ENCODE measurements at places on chromosomes 6 and 20.

DNA sequence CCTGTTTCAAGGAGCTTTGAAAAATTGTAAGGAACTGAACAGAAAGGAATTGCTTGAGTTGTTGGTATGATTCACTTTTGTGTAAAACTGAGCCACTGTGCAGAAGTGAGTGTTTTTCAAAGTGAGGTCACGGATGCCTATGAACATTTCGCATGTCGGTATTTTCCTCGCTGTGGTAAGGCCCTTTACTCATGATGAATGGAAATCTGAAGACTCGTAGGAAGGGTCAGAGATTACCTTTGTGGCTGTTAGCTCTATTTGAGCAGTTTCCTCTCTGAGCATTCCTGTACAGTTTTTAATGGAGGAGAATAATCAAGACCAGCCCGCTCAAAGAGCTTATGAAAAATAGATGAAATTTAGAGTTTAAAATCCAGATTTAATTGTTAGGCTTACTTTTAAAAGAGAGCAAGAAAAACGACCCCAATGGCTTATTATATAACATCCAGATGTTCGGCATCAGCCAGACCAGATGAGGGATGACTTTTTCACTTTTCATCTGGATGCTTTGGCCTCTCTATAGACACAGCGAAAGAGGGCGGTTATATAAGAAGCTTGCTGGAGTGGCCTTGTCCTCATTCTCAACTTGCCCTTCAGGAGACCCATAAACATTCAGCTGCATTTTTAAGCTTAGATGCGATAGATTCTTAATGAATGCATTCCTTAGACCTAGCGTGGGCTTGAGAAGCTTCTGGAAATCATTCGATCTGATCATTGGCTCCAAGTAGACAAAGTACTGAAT lies 99.5 kb downstream of the CD83 start:
- DNase-seq, result no peak

DNA sequence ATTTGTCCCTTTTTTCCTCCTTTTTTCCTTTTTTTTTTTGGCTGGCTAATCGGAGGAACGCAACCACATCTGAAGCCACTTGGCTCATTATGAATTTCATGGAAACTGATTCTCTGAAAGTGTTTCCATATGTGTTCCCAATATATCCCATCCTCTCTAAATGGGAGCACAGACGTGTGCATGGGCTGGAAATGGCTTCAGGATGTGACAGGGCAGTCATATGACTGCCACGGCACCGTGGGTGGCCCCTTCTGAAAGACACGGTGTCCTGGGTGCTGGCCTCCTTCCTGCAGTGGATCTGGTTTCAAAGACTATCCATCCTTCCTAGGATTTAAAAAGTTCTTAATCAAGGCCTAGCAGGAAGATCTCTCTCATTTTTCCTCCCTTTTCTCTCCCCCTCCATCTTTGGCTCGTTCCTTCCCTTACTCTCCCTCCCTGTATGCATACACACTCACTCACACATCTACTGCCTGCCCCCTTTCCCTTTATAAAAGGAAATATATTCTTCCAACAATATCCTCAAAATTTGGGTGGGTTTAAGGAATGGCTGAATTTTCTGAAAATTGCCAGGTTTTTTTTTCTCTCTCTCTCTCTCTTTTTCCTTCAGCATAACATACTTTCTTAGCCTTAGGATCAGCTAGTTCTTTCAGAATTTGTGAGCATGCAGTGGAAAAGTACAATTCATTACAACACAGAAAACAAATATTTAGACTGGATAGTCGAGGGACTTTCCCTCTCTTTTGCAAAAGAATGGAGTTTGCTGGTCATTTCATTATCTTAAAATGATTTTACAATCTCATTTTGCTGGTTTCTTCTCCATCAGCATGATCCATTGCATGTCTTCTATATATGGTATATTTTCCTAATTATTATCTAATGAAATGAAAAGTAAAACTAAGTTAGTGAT lies 161.2 kb upstream of the SUPT3H start:
- no peak for DNase-seq

GRCh38 chr20:40728470-40728869 lies 39.4 kb upstream of the MAFB start:
- DNase-seq, result no peak

GRCh38 chr20:4805663-4806449 lies 84.1 kb downstream of the PRND start:
- no peak for DNase-seq

- no peak for DNase-seq
These were observed 6.6 kb upstream of the CPXM1 start for GRCh38 chr20:2807019-2807418.

- no peak for DNase-seq
These were observed 104.4 kb downstream of the SMOC2 start for GRCh38 chr6:168545428-168545827.

- DNase-seq, result no peak
These were observed 100.8 kb upstream of the SLC35B3 start for GRCh38 chr6:8536122-8536521.

GRCh38 chr6:147203311-147204059 lies 732 bp upstream of the STXBP5 start:
- DNase-seq, result no peak

DNA sequence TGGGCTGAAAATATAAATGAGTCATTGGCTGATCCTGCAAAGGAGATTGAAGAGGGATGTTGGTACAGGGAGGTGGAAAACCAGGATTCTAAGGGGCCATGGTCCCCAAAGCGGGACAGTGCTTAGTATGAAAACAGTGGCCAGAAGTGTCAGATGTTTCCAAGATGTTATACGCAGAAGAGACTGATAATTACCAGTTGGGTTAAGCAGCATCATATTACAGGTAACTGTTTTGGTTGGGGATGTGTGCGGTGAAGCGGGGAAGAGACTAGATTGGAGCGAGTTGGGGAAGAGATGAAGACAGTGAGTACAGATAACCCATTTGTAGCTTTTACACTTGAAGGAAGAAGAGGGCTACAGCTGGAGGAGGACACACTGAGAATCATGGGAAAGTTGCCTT lies 80.8 kb downstream of the PLEKHG1 start:
- no peak for DNase-seq

- no peak for DNase-seq
These were observed 791.1 kb downstream of the MAFB start for GRCh38 chr20:39897781-39898466.

- no peak for DNase-seq
These were observed 278.9 kb downstream of the SAMD5 start for GRCh38 chr6:147787417-147787816.

GRCh38 chr6:38407192-38407591 lies 232.5 kb downstream of the BTBD9 start:
- DNase-seq, result no peak

- no peak for DNase-seq
These were observed 8.4 kb downstream of the PAX1 start for GRCh38 chr20:21713901-21714296.

GRCh38 chr6:9161731-9162130 lies 726.4 kb upstream of the SLC35B3 start:
- DNase-seq, result no peak

DNA sequence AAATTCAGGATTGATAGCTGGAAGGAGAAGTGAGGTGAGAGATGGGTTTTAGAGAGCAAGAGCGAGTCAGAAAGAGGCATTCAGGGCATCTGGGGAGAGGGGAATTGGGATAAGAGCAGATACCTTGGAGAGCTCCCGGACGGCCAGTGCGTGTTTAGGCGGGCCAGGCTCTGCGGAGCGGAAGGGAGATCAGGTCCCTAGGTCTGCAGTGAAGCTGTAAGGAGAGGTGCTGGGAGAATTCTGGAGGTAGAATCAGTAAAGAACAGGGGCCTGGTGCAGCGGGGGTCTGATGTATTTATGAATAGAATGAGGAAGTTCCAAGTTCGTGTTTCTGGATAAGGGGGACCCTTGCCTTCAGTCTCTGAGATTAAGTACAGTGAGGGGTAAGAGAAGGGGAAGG lies 47.4 kb upstream of the FAM83D start:
- DNase-seq, result no peak

DNA sequence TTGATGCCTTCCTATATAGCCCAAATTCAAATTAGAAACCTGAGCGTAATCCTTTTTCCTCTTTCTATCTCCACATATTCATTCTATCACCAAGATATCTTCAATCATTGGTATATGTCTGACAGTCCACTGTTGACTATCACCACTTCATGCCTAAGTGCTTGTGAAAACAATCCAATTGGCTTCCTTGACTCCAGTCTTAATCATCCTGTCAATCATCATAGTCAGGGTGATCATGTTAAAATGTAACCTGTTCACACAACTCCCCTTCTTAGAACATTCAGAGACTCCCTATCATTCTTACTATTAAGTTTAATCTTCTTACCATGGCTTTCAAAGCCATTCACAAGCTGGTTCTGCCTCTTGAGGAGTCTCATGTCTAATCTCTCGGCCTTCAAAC lies 616.7 kb downstream of the PHF3 start:
- DNase-seq, result no peak

- DNase-seq, result no peak
These were observed 164.8 kb upstream of the GGTLC1 start for GRCh38 chr20:24153101-24154040.

- no peak for DNase-seq
These were observed 71.4 kb downstream of the DACT2 start for GRCh38 chr6:168248148-168248620.

- DNase-seq, result no peak
These were observed 100.4 kb downstream of the LY86 start for GRCh38 chr6:6688951-6689350.

DNA sequence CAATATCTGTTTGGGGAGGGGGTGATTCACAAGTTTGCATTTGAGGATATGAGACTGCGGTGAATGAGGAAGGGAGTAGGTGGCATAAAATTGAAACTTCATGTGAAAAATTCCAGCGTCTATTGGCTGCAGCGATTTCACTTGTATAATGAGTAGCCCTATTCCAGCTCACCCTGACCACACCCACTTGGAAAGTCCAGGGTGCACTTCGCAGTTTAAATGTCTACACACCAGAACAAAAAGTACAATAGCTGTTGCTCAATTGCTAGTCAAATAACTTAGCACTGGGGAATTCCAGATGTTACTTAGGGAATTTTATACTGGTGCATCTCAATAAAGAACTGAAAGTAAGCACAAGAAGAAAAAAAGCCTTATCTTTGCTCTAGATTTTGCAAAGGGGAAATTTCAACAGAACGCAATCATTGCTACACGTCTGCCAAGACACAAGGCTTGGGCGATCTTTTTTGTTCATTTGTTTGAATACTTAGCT lies 6.3 kb downstream of the TNFAIP3 start:
- no peak for DNase-seq

GRCh38 chr20:4613718-4614620 lies 107.7 kb upstream of the PRND start:
- peak; percentile 18 for DNase-seq

DNA sequence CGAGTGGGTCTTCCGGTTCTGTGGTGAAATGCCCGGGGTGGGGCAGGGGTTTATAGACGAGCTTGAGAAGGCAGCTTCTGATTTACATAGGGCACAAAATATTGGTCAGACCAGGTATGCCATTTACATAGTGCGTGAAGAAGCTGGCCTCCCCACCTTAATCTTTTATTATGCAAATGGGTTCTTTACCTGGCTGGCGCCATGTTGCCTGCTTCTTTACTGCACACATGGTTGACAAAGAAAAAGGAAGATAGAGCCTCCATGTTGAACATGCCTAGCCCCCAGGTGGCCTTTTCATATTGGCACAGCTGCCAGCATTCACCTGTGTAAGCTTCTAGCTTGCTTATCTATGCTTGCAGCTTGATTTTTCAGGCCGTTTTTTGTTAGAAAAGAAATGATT lies 276.2 kb downstream of the PHACTR1 start:
- no peak for DNase-seq

- DNase-seq, result no peak
These were observed 599 bp upstream of the PSORS1C1 start for GRCh38 chr6:31113861-31114540.

DNA sequence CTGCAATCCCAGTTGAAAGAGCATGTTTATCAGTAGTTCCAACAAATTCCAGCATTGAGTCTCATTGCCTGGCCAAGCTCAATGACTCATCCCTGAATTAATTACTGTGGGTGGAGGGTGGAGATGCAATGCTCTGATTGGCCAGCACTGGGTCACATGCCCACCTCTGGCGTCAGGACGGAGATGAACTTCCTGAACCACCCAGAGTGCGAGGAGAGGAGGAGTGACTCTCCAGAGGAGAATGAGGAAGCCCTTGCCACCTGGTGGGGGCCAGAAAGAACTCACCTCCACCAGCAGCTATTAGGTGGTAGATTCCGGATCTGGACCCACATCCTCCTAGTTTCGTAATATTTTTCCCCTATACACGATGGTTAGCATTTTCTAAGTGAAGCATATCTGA lies 283.9 kb downstream of the TBC1D7 start:
- no peak for DNase-seq

GRCh38 chr20:1832634-1833033 lies 62.6 kb upstream of the SIRPA start:
- DNase-seq, result no peak

DNA sequence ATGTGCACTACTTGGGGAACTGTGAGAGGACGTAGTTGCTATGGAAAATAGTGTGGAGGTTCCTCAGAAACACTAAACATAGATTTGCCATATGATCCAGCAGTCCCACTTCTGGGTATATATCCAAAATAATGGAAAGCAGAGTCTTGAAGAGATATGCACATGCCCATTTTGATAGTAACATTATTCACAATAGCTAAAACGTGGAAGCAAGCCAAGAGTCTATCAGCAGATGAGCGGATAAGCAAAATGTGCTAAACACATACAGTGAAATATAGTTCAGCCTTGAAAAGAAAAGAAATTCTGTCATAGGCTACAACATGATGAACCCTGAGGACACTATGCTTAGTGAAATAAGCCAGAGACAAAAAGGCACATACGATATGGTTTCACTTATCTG lies 11.1 kb downstream of the SYNDIG1 start:
- no peak for DNase-seq
